ENCODE measurements at places on chromosomes 6 and 20.

DNA sequence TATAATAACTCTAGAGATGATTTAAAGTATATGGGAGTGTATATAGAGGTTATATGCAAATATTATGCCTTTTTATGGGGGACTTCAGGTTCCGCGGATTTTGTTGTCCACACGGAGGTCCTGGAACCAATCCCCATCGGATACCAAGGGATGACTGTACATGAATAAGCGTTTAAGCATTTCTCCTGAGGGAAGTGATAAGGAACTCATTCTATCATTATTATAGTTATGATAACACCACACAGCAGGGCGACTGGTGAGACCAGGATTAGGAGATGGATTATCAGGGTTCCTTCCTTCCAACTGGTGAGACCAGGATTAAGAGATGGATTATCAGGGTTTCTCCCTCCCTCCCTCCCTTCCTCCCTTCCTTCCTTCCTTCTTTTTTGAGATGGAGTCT lies 6.6 kb downstream of the ECI2 start:
- DNase-seq: peak; percentile 38

DNA sequence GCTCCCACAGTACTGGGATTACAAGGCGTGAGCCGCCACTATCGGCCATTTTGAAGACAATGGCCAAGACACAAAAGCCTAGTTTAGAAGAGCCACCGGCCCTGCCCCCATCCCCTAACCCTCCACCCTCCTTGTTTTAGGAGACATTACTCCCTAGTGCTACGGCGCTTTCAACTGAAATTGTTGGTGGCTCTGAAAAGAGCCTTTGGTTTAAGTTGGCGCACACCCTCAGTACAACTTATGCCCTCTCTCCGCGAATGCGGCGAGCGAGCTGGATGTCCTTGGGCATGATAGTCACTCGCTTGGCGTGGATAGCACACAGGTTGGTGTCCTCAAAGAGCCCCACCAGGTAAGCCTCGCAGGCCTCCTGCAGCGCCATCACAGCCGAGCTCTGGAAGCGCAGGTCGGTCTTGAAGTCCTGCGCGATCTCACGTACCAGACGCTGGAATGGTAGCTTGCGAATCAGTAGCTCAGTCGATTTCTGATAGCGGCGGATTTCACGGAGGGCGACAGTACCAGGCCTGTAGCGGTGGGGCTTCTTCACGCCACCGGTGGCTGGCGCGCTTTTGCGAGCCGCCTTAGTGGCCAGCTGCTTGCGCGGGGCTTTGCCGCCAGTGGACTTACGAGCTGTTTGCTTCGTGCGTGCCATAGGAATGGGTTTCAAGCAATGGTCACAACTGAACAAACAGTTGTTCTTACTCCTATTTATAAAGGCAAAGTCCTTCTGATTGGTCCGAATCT lies 114.9 kb upstream of the BTN3A2 start:
- DNase-seq: peak; percentile 79

DNA sequence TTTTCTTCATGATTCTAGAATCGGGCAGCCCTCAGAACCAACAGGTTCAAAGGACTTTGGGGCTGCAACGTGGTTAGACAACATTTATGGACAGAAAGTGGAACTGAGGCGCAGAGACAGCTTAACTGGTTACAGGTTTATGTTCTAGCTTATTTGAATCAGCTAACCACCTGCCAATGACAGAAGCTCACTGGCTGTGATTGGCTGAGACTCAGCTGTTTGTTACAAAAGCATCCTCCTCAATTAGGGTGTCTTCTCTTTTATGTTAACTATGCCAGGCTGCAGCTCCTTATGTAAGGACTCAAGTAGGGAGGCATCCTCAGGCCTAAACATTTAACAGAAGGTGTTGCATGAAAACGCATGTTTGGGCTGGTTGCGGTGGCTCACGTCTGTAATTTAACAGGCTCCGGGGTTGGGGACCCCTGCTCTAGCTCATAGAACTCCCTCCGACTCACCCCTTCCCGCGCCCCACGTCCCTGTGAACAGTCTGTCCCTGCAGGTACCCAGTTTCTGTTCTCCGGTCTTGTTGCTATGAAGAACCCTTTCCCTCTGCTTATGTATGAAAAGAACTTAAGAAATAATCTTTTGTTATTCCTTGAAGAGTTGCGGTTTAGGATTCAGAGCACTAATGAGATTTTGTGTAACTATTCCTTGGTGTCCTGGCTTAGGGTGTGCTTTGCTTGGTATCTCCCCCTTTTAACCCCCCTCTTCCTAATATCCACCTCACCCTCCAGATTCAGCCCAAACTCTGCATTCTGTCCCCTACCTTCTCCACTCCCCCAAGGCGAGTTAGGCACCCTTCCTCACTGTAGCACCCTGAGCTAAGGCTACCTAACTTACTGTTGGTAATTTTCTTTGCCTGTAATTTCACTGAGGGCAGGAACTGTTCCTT lies 1.2 kb upstream of the TMEM181 start:
- DNase-seq: no peak

- DNase-seq: no peak
Observed at GRCh38 chr6:43219119-43219518, 10.2 kb downstream of the DNPH1 start.

GRCh38 chr6:146305092-146305491 lies 238.5 kb upstream of the RAB32 start:
- no peak for DNase-seq

- DNase-seq: no peak
Observed at GRCh38 chr6:157732007-157732406, 91.0 kb upstream of the SNX9 start.

- DNase-seq: no peak
Observed at GRCh38 chr6:160226118-160226591, 32.5 kb downstream of the SLC22A2 start.

Measured in EH (cell line).